ENCODE measurements at places on chromosomes 7 and 10.

- no peak overlapping the region for H3K27ac ChIP-seq
- DNase-seq, result no peak
- H3K4me1 ChIP-seq, result no peaks in the 10 kb centered on the region
- H3K36me3 ChIP-seq, result no peaks in the 10 kb centered on the region
- H3K27me3 ChIP-seq, result no peaks in the 10 kb centered on the region
Observed at GRCh38 chr7:105980645-105981396, 17.8 kb downstream of the CDHR3 start.

DNA sequence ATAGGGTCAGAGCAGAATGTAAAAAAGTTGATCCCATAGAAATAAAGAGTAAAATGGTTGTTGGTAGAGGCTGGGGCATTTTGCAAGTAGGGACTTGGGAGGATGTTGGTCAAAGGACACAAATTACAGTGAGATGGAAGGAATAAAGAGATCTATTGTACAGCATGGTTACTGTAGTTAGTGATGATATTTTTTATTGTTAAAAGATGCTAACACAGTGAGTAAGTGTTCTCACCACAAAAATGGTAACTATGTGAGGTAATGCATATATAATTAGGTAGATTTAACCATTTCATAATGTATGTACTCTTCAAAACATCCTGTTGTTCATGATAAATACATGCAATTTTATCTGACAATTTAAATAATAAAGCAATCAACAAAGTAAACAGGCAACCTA, 280.7 kb upstream of the MAGI2 start:
- no peak for DNase-seq
- H3K27ac ChIP-seq, result no peak overlapping the region
- no peak overlapping the region for H3K4me3 ChIP-seq
- H3K4me1 ChIP-seq, result no peaks in the 10 kb centered on the region

DNA sequence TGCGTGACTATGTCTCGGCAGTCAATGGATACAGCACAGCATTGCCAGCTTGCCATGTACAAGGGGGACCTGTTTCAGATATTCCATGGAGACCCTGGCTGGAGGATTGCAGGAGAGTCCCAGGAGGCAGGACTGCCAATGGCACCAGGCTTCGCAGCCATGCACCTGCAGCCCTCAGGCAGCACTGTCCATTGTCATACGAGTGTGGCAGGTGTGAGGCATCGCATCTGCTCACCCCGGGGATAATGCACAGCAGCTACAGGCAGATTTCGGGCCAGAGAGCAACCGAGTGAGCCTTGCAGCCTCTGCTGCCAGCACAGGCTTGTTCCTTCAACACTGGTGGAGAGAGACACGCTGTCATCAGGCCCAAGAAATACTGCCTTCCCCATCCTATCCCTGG, 415.1 kb downstream of the PAXIP1 start:
- no peaks in the 10 kb centered on the region for H3K27me3 ChIP-seq
- DNase-seq, result no peak
- no peaks in the 10 kb centered on the region for H3K36me3 ChIP-seq
- no peaks in the 10 kb centered on the region for H3K4me1 ChIP-seq
- no peak overlapping the region for H3K27ac ChIP-seq

GRCh38 chr7:135454060-135454459, 55.8 kb downstream of the CNOT4 start:
- H3K27me3 ChIP-seq, result no peaks in the 10 kb centered on the region
- DNase-seq, result no peak
- no peaks in the 10 kb centered on the region for H3K4me1 ChIP-seq

- H3K27me3 ChIP-seq, result no peaks in the 10 kb centered on the region
- H3K27ac ChIP-seq, result no peak overlapping the region
- no peak for DNase-seq
- H3K4me1 ChIP-seq, result peaks cover under 1% of the 10 kb centered on the region
- no peak overlapping the region for H3K4me3 ChIP-seq
Observed at GRCh38 chr10:64036321-64036930, 515.2 kb downstream of the REEP3 start.

- no peaks in the 10 kb centered on the region for H3K36me3 ChIP-seq
- no peak for DNase-seq
- H3K27ac ChIP-seq, result no peak overlapping the region
- H3K4me3 ChIP-seq, result no peak overlapping the region
Observed at GRCh38 chr7:68245688-68246087, 1249.1 kb downstream of the TYW1 start.

DNA sequence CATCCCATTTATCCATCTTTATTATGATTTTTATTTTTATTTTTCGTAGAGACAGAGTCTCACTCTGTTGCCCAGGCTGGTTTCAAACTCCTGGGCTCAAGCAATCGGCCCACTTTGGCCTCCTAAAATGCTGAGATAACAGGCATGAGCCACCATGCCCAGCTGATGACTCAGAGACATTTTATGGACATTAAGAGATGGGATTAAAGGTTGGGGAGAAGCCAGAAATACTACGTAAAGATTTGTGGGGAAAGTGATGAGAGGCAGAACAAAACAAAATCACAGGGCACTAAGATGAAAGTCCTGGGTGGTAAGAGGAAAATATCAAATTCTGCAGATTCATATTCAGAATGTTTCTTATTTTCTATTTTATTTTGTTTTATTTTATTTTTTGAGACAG, 7.6 kb downstream of the WNT8B start:
- no peak overlapping the region for H3K27ac ChIP-seq
- H3K27me3 ChIP-seq, result no peaks in the 10 kb centered on the region
- H3K4me3 ChIP-seq, result no peak overlapping the region
- H3K4me1 ChIP-seq, result no peaks in the 10 kb centered on the region
- H3K36me3 ChIP-seq, result no peaks in the 10 kb centered on the region

DNA sequence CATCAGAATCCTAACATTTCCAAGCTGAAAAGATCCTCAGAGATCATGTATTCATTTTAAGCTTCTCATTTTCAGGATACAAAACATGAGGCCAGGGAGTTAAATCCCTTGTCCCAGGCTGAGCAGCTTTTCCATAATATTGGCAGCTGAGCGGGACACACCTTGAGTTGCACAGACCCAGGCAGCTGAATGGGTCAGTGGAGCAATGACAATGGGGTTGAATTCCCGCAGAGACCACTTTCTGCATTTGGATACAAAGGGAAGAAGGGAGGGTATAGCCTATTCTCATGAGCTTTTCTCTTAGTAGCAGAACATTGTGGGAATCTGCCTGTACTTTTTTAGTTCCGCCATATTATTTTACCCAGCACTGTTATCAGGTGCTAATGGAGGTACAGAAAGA, 49.5 kb downstream of the PRR15 start:
- no peak overlapping the region for H3K27ac ChIP-seq
- H3K27me3 ChIP-seq, result no peaks in the 10 kb centered on the region
- no peak overlapping the region for H3K4me3 ChIP-seq
- H3K36me3 ChIP-seq, result no peaks in the 10 kb centered on the region

DNA sequence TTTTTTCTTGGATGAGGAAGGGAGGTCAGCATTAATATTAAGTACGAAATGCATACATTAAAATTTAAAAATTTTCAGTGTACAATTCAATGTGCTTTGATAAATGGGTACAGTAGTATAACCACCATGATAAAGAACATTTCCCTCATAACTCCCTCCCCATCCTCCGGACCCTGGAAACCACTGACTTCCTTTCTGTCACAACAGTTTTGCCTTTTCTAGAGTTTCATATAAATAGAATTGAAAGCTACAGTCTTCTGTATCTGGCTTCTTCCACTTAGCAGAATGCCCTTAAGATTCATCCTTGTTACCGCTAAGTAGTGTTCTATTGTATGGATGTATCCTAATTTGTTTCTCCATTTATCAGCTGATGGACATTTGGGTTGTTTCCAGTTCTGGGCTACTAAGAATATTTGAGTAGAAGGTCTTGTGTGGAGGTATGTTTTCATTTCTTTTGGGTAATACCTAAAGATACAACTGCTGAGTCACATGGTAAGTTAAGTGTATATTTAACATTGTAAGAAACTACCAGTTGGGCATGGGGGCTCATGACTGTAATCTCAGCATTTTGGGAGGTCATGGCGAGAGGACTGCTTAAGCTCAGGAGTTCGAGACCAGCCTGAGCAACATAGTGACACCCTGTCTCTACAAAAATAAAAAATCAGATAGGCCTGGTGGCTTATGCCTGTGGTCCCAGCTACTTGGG, 30.8 kb downstream of the ABI1 start:
- H3K36me3 ChIP-seq, result no peaks in the 10 kb centered on the region
- H3K27ac ChIP-seq, result no peak overlapping the region
- no peak for DNase-seq
- H3K27me3 ChIP-seq, result no peaks in the 10 kb centered on the region

- no peaks in the 10 kb centered on the region for H3K36me3 ChIP-seq
- DNase-seq, result no peak
- H3K4me3 ChIP-seq, result no peak overlapping the region
- H3K4me1 ChIP-seq, result no peaks in the 10 kb centered on the region
Observed at GRCh38 chr7:88835147-88835728, 39.7 kb upstream of the TEX47 start.

DNA sequence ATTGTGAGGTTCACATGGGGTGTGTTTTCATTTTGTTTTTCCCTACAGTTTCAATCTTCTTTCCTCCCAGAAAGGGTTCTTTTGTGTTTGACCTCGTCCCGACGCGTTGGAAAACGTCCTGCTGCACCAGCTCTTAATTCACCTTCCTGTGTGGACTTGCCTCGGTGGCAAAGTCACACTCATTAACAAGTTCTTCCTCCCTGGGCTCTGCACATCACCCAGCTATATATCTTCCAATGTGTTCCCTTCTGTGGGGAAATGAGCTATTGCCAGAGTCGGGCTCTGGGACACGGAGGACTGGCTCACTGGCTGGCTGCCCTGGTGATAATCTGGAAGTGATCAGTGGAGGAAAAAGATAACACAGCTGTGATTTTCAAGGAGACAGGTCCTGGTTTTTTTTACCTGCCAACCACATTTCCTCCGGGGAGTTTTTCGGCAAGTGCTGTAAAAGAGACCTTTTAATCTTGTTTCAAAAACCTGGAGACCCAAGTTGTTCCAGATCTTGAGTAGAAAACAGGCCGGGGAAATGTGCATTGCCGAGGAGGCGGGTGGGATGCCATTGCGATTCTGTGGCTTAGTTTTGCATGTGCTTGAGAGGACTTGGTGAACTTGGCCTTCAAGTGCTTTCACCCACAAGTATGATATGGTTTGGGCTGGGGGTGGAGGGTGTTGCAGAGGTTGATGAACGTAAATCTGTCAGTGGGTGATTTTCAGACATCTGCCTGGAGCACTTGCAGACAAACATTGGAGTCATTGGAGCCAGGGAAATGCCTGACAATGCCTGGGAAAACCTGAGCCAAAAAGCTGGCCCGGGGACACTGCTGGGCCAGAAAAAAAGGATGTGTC, 96.5 kb upstream of the CREB5 start:
- H3K27ac ChIP-seq, result no peak overlapping the region
- no peak overlapping the region for H3K4me3 ChIP-seq
- DNase-seq, result no peak
- no peaks in the 10 kb centered on the region for H3K27me3 ChIP-seq
- H3K36me3 ChIP-seq, result no peaks in the 10 kb centered on the region

DNA sequence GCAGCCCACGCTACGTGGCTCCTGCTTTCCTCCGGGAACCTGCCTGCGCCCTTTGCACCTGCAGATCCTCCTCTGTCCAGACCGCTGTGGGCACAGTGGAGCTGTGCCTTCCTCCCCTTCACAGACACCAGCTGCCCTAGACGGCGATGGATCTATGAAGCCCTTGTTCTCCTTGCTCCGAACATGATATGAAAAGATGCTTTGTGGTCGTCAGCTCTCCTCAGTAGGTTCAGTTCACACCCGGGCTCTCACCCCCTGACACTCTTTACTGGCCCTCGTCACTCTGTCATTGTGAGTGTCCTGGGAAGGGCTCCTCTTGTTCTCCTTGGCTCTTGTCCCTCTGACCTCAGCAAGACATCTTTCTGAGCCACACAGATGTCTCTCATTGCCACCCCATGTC, 4.2 kb downstream of the ZNF488 start:
- no peak overlapping the region for H3K4me3 ChIP-seq
- H3K27ac ChIP-seq, result no peak overlapping the region
- no peaks in the 10 kb centered on the region for H3K4me1 ChIP-seq
- H3K36me3 ChIP-seq, result no peaks in the 10 kb centered on the region
- no peak for DNase-seq

DNA sequence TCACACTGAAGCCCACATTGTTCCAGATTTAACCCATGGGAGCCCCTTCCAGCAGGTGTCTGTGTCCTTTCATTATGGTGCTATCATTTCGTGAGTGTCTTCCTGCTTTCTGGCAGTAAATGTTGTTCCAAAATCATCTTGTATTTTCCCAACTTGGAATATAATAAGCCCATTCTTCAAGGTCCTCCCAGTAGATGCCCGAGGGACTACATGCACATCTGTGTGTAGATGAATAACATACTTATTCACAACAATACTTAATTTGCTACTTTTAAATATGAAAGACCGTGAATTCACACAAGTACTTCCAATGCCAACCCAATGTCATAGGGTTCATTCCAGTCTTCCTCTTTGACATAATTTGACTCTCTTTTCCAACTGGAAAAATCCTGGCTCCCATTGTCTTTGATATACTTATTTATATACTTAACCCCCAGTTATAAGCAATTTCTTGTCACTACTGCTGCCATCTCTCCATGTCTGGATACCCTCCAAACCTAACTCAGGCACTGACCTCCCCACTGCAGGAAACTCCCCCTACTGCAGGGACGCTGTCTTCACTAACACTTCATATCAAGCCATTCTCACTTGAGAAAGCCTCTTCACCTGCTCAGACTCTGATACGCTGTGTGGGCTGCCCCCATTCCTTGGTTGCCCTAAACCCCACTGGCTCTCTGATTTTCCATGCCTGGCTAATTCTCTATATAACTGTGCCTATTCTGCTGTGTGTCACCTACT, 1119.2 kb downstream of the CNTNAP2 start:
- H3K27me3 ChIP-seq, result no peaks in the 10 kb centered on the region
- no peaks in the 10 kb centered on the region for H3K36me3 ChIP-seq
- no peaks in the 10 kb centered on the region for H3K4me1 ChIP-seq
- DNase-seq, result no peak
- H3K27ac ChIP-seq, result no peak overlapping the region
- H3K4me3 ChIP-seq, result no peak overlapping the region

DNA sequence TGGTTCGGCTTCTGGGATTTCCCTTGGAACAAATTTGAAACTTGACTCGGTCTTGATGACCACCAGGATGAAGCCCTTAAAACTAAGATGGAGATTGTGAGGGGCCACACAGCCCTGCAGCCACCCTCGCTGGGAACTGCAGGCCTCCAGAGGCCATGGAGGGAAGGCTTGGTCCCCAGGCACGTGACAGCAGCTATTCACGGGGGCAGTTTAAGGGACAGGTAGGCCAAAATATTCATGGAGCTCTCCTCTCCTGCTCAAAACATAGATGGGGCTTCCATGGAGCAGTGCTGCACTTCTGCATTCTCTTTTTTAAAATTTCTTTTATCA, 137.0 kb downstream of the ADCY1 start:
- no peaks in the 10 kb centered on the region for H3K4me1 ChIP-seq
- no peak overlapping the region for H3K27ac ChIP-seq
- no peaks in the 10 kb centered on the region for H3K27me3 ChIP-seq
- no peaks in the 10 kb centered on the region for H3K36me3 ChIP-seq
- DNase-seq, result no peak
- no peak overlapping the region for H3K4me3 ChIP-seq

Data from effector memory CD4-positive, alpha-beta T cell (primary cell).